ENCODE measurements at places on chromosomes 7 and 10.

DNA sequence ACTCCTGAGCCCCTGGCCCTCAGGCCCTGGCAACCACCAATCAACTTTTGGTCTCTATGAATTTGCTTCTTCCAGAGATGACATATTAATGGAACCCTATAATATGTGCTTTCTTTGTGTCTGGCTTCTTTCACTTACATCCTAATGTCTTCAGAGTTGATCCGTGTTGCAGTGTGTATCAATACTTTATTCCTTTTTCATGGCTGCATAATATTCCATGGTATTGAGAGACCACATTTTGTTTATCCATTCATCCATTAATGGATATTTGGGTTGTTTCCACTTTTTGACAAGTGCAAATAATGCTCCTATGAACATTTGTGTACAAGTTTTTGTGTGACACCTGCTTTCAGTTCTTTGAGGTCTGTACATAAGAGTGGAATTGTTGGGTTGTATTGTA is 43.3 kb upstream of the ELFN1 start:
- no peak for DNase-seq

- no peak for DNase-seq
Measured at GRCh38 chr10:61642150-61642571, 20.6 kb upstream of the CABCOCO1 start.

DNA sequence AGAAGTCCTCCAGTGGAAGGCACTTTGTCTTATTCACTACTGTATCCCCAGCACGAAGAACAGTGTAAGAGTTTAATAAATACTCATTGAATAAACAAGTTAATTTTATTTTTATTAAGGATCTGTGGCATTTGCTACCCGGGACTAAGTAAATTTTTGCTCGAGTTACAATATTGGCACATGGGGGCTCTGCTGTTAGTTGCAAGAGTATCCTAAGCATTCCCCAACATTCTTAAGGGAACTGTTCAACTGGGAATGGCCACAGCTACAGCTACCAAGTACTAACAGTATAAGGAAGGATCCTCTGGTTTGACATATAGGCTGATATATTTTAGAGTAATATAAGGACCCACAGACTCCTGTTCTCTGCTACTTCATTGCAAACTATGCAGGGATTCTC is 8.7 kb upstream of the LRRTM3 start:
- DNase-seq = no peak

DNA sequence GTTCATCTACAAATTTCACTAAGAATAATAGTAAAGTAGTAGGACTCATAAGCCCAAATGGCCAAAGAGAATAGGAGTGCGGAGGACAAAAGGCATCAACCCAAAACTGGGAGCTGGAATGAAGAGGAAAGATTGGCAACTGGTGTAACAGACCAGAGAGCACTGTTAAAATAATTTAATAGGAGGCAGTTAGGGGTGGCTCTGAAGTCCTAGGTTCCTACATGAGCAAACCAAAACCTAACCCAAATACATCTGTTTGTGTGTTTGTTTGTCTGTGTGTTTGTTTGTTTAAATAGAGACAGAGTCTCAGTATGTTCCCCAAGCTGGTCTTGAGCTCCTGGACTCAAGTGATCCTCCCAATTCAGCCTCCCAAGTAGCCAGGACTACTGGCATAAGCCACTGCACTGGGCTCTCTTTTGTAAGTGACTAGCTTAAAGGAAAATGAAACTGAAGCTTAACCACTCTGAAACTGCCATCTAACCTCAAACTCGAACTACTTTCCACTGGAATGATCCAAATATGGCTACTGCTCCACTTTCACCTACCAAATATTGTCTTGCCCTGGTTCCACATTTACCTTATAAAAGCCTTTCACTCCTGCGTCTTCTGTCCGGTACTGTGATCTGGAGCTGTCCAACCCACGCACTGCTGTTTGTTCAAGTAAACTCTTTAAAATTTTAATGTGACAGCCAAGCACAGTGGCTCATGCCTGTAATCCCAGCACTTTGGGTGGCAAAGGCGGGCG is 94.9 kb downstream of the AKR1D1 start:
- no peak for DNase-seq

- no peak for DNase-seq
Measured at GRCh38 chr7:133529861-133530260, 277.0 kb downstream of the EXOC4 start.

GRCh38 chr10:9596368-9596920 is 1421.2 kb upstream of the CELF2 start:
- DNase-seq = no peak

DNA sequence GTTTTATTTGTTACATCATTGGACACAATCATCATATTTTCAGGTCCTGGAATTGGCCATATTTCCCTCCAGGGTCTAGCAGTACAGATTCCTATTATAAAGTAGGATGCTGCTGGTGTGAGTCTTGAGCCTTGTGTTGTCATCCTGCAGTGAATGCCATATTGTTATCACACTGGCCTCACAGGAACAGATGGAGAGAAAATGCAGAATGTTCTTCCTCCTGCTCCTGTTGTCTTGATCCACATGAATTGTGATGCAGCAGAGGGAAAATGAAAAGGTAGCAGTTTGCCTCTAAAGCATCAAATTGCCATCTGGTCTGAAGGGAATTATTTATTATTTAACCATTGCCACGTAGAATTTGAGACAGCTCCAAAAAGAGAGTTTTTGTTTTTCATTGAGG is 248.6 kb downstream of the GPAM start:
- no peak for DNase-seq

GRCh38 chr10:30873411-30873810 is 158.3 kb downstream of the ZNF438 start:
- DNase-seq = no peak

DNA sequence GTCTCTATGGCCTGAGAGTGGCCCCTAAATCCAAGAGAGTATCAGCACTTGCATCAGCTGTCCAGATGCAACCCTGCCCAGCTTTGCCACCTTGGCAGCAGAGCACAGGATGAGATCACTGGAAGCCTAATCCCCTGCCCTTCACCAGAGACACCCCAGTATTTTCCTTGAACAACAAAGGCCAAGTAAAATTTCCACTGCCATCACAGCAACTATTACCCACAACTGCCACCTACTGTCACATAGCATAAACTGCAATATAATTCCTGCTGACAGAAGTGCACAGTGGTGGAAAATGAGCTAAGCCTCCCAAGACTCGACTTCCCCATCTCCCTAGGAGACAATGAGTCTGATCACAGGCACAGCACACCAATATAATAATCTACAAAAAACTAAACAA is 462.8 kb upstream of the ZWINT start:
- no peak for DNase-seq

- DNase-seq = no peak
Measured at GRCh38 chr10:110651044-110651958, 7.2 kb downstream of the RBM20 start.

DNA sequence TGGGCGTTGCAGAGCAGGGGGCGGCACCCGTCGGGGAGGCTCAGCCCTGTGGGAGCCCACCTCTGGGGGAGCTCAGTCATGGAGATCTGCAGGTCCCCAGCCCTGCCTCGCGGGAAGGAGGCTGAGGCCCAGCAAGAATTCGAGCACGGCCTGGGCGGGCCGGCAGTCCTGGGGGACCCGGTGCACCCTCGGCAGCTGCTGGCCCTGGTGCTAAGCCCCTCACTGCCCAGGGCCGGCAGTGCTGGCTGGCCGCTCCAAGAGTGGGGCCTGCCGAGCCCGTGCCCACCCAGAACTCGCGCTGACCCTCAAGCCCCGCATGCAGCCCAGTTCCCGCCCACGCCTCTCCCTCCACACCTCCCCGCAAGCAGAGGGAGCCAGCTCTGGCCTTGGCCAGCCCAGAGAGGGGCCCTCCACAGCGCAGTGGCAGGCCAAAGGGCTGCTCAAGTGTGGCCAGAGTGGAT is 76.2 kb downstream of the TMEM26 start:
- DNase-seq = no peak

DNA sequence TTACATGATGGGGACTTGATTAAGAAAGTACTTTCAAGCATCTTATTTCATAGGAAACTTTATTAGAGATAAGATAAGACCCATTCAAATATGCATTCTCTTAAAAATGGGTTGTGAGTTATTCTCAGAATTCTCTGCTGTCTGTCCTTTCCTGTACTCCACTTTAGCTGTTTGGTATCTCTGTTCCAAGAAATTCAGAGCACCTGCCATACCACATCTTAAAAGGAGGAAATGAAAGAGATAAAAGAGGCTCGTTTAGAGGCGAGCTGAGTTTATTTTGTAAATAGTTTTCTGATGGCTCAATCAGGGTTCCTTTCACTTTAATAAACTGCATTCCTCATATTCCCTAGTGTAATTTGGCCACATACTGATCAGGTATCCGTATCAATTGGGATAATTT is 87.2 kb downstream of the MDFIC start:
- peak; percentile 16 for DNase-seq

GRCh38 chr7:84113286-84113685 is 81.3 kb downstream of the SEMA3A start:
- DNase-seq = no peak

DNA sequence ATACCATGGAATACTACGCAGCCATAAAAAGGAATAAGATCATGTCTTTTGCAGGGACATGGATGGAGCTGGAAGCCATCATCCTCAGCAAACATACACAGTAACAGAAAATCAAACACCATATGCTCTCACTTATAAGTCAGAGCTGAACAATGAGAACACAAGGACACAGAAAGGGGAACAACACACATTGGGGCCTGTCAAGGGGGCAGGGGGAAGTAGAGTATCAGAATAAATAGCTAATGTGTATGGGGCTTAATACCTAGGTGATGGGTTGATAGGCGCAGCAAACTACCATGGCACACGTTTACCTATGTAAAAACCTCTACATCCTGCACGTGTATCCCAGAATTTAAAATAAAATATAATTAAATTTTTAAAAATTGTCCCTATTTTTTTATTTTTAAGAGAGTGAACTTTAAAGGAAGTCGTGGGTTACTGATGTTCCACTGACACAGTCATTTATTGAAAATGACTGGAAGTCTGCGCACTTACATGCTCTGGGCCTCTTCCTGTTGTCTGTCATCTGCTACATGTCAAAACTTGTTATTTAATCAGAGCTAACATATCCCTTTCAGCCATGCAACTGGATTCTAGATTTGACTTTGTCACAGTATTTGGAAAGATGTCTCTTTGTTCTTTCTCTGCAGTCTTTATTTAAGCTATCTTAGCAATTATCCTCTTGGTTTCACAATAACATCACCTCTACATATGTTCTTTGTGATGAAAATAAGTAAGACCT is 73.7 kb upstream of the ABCB5 start:
- no peak for DNase-seq

DNA sequence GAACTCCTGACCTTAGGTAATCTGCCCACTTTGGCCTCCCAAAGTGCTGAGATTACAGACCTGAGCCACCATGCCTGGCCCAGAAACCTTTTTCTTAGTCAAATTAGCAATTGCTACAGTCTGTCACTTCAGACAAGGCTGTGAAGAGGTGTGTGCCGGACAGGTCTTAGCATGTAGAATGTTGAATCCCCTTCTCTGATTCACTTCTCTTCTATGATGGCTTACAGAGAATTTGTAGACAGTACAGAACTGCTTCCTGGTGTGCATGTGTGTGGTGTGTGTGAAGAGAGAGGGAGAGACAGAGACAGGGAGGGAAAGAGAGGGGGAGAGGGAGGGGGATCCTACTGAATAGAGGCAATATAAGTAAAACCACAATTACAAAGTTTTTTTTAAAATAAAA is 150.4 kb downstream of the PARD3 start:
- DNase-seq = no peak

- DNase-seq = no peak
Measured at GRCh38 chr7:5597772-5598171, 174.1 kb upstream of the TNRC18 start.

- DNase-seq = peak; percentile 29
Measured at GRCh38 chr10:80204677-80205476, 460 bp downstream of the ANXA11 start.

DNA sequence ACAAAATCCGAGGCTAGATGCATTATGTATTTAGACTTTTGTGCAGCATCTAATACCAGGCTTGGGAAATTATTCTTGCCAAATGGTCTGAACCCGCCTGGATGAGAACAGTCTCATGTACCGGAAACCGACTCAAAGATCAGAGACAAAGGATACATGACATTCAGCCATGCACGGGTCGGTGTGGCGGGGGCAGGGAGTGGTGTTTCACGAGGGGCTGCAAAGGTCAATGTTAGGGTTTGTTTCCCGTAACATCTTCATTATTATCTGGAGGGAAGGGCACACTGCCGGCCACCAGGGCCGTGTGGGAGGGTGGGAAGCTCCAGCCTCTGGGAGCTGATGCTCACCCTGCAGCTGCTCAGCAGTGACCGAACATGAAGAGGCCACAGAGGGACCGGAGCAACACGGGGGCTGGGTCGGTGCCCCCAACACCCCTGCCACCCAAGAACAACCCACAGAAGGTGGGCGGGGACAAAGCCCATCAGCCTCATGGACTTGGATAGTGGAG is 23.1 kb downstream of the CNPY1 start:
- no peak for DNase-seq

GRCh38 chr10:122657255-122657654 is 42.4 kb downstream of the C10orf120 start:
- no peak for DNase-seq

GRCh38 chr10:21972584-21972983 is 30.9 kb downstream of the DNAJC1 start:
- no peak for DNase-seq

DNA sequence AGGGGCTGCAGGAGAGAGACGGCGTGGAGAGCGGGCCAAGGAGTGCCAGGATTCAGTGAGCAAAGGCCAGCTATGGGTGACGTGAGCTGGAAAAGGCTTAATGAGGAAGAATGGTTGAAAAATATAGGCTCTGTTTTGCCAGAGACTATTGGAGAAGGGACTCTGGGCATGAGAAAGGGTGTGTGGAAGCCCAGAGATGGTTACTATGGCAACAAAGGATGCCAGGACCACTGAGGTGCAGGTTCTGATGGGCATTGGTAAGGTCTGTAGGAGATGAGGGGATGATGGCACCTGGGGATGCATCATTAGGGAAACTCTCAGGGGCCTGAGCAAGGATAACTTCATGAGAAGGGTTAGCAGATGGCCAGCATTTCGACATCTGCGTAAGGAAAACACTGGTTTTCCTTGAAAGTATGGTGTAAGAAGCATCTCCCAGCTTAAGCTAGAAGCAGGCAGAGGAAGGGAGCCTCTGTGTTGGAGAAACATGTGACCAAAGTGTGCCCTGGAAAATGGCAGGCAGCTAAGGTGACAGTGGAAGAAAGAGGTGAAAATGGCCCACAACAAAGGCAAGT is 21.6 kb upstream of the FAM180A start:
- no peak for DNase-seq

DNA sequence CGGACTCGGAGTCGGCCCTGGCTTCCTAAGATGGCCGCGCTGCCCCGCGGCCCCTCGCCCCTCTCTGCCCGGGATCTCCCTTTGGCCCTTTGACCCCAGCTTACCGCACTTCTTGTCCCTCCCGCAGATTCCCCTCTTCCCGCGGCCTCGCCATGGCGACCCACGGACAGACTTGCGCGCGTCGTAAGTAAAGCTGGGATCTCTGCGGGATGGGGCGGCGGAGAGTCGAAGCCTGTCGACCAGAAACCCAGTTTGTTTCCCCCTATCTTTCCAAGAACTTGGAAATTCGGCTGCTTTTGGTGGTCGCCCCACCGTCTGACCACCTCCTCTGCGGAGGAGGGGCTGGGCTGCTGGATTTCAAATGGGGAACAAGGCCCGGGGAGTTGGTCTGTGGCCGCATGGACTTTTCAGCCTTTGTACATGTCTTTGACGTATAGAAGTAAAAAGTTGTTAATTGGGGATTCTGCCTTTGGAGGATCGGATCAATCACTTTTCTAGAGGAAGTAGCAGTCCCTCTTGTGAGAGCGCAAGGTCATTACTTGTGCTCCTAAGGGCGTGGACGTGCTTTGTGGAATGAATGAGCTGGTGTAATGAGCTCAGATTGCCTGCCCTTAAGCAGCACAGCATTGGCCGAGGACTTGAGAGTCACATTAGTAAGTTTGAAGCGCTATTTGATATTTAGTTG is 553 bp downstream of the VDAC2 start:
- DNase-seq = no peak
